ENCODE measurements at places on chromosomes 11 and 22.

DNA sequence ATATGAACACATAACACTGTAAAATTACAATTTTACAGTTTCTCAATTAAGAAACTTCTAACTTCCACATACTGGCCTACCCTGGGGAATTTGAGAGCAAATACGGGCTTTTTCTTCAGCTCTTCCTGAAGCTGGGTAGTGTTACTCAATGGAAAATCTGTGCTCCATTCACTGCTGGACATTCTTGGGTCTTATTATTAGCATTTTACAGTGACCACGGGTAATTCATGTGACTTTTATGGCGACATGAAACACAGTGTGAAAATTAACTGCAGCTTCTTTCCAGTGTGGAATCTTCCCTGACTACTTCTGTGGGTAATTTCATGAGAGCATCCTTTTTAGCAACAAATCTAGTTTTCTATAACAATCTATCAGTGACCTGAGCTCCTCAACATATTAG lies 423.7 kb upstream of the ANO5 start:
- DNase-seq, result no peak

DNA sequence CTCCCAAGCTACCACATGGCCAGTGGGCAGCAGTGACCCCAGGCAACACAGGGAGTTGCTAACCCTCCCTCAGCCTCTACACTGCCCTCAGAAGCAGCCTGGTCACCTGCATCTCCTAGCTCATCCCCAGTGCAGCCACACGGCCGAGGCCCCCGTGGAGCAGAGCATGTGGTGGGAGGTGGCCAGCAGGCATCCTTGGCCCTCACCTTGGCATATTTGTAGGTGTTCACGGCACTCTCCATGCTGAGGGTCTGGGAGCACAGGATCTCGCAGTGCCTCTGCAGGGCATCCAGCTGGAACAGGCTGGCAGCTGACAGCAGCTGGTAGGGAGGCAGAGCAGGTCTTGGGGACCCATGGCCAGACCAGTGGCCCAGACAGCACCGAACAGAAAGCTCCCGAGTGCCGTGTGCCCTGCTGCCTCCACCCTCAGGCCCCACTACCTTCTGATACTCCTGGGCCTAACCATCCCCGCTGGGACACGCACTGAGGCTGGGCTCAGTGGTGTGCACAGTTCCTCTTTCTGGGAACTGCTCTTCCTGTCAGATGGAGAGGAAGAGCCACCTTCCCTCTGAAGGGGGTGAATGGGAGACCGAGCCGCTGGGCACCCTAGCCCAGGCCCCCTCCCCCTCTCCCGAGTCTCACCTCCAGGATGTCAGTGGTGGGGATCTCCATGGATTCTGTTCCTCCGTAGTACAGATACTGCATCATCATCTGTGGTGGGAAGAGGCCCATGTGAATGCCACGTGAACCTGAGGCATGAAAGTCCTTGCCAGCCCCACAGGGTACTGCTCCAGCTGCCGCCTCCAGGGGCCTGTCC lies 48.8 kb downstream of the NAT10 start:
- no peak for DNase-seq

DNA sequence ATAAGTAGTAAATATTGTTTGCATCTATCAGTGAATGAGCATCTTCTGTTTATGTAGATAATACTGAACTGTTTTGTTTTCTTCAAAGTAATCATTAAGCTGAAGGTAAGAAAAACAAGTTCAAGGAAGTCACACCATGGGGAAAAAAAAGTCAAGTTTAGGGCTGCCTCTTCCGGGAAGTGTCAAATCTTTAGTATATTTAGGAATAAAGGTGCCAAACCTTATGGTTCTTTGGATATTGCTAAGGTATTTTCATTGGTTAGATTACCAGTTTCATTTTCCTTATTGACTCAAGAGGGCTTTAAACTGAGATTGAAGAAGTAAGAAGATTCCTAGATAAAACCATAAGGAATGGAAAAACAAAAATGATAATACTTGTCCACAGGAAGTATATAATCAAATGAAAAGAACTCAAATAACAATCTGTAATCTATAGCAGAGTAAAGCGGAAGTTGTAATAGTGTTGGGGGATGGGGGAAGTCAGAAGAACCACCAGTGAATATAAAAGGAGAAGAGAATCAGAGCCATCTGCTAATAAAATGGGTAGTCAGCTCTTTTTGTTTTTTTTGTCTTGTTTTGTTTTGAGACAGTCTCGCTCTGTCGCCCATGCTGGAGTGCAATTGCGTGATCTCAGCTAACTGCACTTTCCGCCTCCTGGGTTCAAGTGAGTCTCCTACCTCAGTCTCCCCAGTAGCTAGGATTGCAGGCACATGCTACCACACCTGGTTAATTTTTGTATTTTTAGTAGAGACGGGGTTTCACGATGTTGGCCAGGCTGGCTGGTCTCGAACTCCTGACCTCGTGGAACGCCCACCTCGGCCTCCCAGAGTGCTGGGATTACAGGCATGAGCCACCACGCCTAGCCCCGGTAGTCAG lies 2.3 kb downstream of the ATM start:
- no peak for DNase-seq

DNA sequence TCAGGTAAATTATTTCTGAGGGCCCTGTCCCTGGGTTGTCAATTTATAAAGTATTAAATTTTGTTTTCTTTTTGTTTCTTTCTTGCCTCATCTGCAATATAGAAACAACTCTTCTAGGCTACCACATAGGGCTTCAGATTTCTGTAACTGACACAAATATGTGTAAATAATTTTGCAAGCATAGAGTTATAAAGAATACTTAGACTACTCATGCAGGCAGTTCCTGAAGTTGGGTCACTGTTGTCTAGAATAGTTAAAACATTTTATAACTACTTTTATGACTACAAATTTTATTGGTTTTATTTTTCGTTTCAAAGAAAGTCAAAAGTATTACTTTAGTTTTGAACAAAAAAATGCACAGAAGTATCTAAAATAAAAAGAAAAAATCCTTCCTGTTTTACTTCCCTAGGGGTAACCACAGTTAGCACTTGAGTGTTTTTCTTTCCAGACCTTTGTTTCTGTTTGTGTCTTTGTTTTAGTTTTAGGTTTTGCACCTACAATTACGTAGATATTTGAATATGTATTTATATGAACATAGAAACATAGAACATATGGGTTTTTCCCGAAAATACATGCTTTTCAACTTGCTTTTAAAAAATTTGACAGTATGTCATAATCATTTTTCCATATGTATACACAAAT lies 12.4 kb upstream of the TMEM123 start:
- DNase-seq, result no peak

DNA sequence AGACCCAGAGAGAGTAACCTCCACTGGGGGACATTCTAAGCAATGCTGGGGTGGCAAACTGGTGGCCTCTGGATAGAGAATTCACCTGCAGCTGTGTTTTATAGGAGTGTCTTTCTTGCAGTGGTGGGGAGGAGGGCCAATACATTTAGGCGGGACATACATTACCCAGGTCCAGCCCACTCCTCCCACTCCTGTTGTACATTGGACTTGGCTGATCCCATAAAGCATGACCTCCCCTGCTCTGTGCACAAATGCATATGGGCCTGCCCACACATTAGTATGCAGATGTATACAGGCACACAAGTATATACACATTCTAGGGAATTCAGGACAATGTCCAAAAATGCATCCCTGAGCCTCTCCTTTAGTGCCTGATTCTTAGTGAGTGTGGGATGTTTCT lies 99.1 kb downstream of the RRAS2 start:
- no peak for DNase-seq

- DNase-seq, result no peak
Measured at GRCh38 chr11:35850191-35850590, 93.7 kb upstream of the LDLRAD3 start.

DNA sequence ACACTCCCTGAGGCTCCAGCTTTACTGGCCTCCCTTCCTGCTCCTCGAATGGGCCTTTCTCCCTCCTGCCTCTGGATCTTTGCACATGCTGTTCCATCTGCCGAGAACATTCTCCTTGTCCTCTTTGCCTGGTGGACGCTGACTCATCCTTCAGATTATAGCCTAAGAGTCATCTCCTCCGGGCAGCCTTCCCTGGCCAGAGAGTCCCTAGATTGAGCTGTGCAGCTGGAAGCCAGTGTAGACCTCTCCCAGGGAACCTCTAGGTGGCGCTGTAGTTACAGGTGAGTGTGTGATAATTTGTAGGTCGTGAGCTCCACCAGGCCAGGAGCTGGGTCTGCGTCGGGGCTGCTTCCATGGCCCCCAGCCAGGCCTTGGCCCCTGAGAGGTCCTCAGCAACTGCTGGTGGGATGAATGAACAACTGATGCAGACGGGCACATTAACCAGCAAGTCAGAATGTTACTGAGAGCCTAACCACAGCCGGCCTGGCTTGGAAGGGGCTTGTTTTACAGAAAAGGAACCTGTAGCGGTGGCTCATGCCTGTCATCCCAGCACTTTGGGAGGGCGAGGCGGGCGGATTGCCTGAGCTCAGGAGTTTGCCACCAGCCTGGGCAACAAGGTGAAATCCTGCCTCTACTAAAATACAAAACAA lies 8.7 kb downstream of the PNPLA5 start:
- DNase-seq, result peak; percentile 84

- DNase-seq, result no peak
Measured at GRCh38 chr11:86938203-86938899, 16.8 kb downstream of the FZD4 start.

- no peak for DNase-seq
Measured at GRCh38 chr11:36121054-36121453, 168.2 kb downstream of the COMMD9 start.

- no peak for DNase-seq
Measured at GRCh38 chr22:19615001-19615461, 90.8 kb upstream of the CLDN5 start.

DNA sequence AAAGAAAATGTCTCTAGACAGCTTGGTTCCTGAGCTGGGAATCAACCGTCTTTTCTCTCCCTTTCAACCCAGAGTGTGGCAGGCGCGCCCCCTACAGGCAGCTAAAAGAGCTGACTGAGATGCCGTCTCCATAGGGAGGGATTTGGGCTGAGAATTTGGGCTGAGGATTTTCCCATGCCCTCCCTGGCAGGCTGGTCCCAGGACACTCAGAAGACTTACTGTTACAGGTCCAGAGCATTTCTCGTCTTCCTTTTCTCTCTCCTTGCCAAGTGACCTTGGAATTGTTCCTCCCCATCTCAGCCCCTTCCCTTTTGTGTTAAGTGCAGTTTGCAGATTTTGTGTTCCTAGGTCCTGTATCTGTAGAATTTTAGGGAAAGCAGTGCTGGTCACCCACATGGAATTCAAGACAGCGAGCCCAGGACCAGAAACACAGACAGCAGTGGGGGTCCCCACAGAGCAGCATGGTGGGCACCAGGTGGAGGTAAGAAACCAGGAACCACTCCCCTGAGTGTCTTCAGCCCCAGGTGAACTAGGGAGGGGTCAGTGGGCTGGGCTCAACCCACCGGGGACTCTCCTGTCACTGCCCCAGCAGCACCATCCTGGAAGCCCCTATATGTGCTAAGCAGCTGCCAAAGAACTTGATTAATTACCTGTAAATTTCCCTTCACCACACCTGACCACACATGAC lies 9.9 kb upstream of the IGLL5 start:
- peak; percentile 31 for DNase-seq

DNA sequence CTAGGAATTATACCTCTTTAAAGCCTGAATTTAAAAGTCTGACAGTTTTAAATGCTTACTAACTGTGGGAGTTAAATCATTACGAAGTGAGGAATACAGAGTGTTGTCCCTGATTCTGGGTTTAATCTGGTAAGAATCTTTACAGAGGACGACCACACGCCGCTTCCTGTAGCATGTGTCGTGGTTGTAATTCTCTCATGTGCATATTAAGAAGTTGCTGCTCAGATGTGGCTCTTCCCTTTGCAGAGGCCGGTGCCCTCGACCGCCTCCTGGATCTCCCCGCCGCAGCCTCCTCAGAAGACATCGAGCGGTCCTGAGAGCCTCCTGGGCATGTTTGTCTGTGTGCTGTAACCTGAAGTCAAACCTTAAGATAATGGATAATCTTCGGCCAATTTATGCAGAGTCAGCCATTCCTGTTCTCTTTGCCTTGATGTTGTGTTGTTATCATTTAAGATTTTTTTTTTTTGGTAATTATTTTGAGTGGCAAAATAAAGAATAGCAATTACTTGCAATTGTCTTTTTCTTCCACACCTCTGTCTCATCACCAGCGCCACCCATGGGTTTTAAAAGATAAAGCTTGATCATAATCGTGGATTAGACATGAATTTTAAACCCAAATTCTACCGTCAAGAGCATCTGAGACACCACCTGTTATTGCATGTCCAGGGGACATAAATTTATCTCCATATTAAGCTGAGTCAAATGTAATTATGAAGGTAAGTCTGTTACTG lies 6.5 kb downstream of the GAL start:
- no peak for DNase-seq

DNA sequence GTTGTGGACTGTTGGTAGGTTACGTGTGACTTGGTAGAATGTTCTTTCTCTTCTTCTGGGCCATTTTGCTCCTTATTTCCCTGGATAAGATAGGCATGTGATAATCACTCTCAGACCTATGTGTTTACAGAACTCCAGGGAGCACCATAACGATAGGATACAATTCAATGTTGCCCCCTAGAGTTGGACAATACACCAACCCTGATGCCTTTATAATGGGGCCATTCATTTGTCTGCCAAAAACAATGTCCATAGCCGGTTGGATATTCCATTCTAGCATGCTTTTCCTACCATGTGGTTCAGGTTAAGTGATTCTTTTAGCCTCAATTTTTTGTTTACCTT lies 60.5 kb downstream of the APIP start:
- DNase-seq, result no peak

- DNase-seq, result no peak
Measured at GRCh38 chr11:67576735-67577475, 6.7 kb upstream of the GSTP1 start.

DNA sequence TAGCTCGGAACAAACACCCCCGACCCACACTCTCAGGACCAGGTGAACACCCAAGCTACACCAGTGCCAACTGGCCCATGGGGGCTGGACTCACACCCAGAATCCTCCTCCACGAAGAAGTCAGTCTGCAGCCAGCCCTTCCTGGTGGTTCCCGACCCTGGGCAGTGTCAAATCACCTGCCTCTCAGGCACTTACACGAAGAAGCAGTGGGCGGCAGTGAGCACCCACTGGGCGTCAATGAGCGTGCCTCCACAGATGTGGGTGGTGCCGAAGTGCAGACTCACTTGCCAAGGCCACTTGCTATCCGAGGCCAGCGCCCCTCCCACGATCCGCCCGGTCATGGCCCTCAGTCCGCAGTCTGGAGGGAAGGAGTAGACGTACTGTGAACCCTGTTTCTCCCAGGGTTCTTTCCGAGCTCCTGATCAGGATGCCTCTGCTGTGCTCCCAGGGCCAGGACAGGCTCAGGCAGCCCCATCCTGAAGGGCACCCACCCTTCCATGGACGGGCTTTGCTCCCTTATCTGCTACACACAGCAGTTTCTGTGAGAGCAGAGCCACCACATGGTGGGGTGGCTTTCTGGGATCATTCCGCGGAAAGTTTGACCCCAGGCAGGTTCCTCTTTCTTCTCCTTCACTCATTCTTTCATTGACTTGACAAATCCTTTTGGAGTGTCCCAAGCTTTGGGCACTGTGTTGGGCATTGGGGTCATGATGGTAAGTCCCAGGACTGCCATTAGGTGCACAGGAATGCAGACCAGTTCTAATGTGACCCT lies 19.4 kb downstream of the TMPRSS13 start:
- no peak for DNase-seq

GRCh38 chr11:22677153-22677903 lies 10.9 kb downstream of the GAS2 start:
- no peak for DNase-seq

All from amniotic epithelial cell (primary cell).